ENCODE measurements at places on chromosomes 5 and 9.

GRCh38 chr9:135971111-135971766 is 10.1 kb upstream of the UBAC1 start:
- no peak for DNase-seq

- no peak for DNase-seq
Measured at GRCh38 chr9:99150451-99151171, 45.7 kb downstream of the TGFBR1 start.

DNA sequence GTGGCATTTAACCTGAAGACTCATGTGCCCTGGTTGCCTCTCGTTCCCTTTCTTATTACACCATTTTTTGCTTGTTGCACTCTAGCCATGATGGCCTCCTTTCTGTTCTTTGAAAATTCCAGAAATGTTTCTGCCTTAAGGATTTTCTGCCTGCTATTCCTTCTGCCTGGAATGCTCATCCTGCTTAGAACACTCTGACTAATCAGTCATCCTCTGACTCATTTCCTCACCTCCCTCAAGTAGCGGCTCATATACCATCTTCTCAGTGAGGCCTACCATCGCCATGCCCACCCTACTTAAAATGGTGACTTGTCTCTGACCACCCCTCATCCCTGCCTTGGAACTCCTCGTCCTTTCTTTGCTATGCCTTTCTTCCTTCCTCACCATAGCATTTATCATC is 68.8 kb downstream of the KIF4B start:
- no peak for DNase-seq

DNA sequence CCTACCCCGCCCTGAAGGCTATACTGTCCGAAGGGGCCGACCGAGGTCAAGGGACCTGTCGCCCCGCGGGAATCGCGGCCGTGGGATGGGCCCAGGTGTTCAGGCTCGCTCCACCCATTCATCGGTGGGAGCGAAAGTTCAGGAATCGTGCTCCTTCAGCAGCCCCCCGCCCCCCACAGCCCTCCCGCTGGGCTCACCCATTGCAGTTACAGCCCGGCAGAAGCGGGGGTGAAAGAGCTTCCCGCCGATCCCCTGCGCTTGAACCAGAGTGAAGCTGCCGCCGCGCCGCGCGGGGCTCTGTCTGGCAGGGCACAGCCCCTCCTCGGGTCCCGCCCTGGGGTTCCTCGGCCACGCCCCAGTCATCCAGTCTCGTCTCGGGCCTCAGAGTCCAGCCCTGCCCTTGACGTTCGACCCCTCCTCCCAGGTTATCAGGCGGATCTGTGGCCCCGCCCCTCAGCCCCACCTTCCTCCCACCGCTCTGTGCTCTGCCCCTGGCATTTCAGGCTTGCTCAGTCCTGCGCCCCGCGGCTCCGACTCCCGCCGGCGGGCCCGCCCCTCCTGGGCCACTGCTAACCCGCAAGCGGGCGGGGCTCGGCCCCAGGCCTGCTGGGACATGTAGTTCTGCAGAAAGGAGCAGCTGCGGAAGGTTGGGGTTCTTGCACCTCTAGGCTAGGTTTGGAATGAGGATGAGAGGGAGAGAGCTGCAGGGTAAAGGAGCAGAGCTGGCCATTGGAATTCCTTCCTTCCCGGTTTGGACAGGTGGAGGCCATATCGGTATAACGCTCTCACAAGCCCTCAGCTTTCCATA is at the start of gene MYORG:
Gene MYORG (minus strand): TSS at position 303 of the 808 bp plus-strand sequence. CDS start 3,955 bp downstream, outside the sequence.
- DNase-seq: peak; percentile 90

- DNase-seq: no peak
Measured at GRCh38 chr9:13428766-13429165, 149.3 kb upstream of the MPDZ start.

- no peak for DNase-seq
Measured at GRCh38 chr9:28105001-28105400, 531.7 kb upstream of the C9orf72 start.

- DNase-seq: no peak
Measured at GRCh38 chr5:115788440-115788839, 28.0 kb downstream of the CDO1 start.

- DNase-seq: no peak
Measured at GRCh38 chr9:115234094-115234493, 116.1 kb upstream of the TNC start.
